ENCODE measurements at places on chromosomes 5 and 9.

GRCh38 chr9:120441426-120442307, 138.3 kb downstream of the CDK5RAP2 start:
- DNase-seq, result no peak

DNA sequence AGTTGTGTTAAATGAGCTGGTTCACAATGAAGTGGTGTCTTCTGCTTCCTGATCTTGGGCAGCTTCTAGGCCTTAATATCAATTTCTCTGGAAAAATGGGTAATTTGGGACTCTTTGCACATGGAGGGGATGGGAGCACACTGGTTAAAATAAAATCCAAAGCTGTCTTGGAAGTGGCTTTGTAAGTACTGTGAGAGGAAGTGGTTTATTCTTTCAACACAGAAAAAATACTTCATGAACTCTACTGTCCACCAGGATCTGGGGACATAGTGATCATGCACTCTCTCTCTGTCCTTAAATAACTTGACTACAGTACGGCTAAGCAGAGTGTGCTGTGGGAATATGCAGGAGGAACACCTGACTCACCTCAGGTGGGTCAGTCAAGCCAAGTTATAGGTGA, 2.4 kb downstream of the PCYOX1L start:
- DNase-seq, result no peak

GRCh38 chr5:143448518-143448917, 45.0 kb upstream of the NR3C1 start:
- DNase-seq, result no peak

- DNase-seq, result no peak
Observed at GRCh38 chr5:42974536-42974935, 65.6 kb downstream of the ANXA2R start.

DNA sequence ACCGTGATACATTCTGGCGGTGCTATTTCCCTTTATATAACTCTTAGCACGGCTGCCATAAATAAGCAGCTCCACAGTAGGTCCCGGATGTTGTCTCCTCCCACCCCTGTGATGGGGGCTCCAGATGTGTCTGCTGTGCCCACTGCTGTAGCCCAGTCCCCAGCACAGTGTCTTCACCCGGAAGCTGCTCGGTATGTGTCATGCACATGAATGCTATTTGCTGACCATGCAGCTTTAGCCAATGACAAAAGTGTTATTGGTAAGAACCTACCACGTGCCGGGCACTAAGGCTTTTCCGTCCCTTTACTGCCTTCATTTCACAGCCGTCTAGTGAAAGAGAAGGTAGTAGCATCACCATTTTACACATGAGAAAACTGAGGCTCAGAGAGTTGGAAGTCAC, 20.2 kb downstream of the HRH2 start:
- no peak for DNase-seq

- DNase-seq, result peak; percentile 4
Observed at GRCh38 chr5:102561894-102562760, 63.3 kb upstream of the SLCO6A1 start.

DNA sequence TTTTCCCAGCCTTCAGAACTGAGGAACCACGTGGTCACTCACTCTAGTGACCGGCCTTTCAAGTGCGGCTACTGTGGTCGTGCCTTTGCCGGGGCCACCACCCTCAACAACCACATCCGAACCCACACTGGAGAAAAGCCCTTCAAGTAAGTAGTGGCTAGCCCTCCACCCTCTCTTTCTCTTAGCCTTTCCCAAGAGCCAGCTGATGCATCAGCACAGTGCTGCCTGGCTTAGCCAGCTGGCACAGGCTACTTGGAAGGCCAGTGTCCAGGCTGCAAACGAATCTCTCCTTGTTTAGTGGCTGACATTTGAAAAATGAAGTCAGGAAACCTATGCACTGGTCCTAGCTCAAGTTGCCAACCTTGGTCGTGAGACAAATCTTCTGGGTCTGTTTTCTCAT, 91.1 kb downstream of the PRDM6 start:
- DNase-seq, result no peak

DNA sequence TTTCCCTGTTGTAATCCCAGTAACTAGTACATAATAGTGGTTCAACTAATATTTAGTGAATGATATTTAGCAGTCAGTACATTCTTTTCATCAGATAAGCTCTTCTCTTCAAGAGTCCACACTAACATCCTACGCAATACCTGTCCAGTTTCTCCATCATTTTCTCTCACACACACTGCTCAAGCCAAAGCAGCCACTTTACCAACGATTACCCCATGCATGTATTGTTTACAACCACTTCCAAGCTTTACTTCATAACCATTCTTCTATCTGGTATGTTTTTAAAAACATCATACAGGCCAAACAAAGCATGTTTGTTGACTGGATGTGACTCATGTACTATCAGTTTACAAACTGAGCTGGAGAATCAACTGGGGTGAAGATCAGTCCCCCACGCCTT, 7.3 kb downstream of the UBTD2 start:
- DNase-seq, result no peak

DNA sequence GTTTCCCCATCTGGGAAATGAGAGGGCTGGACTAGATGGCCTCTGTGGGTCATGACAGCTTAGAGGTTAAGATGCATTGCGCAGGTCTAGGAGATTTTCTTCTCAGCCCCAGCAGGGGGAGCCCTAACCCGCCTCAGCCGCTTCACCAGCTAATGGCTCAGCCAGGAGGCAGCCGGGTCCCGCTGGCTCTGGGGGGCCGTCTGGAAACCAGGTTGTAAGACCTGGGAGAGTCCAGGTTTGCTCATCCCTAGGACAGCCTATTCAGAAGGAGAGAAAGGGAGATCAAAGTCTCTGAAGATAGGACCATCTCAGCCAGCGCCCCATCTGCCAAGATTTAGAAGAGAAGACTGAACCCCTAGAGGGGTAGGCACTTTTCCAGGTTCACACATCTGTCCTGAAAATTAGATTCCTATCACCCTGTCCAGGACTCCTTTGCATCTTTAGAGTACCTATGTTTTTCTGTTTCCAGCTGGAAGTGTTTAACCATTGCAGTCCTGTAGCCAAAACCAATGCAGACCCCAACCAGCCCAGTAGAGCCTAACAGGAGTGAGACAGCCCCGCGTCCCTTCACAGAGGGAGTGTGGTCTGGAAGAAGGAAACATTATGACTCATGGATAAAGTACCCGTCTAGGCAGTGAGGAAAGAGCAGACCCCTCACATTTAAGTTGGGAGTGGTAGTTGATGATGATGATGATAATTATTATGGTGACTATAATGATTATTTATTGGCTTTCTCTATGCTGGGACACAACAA, 27.5 kb downstream of the SPARC start:
- peak; percentile 57 for DNase-seq

DNA sequence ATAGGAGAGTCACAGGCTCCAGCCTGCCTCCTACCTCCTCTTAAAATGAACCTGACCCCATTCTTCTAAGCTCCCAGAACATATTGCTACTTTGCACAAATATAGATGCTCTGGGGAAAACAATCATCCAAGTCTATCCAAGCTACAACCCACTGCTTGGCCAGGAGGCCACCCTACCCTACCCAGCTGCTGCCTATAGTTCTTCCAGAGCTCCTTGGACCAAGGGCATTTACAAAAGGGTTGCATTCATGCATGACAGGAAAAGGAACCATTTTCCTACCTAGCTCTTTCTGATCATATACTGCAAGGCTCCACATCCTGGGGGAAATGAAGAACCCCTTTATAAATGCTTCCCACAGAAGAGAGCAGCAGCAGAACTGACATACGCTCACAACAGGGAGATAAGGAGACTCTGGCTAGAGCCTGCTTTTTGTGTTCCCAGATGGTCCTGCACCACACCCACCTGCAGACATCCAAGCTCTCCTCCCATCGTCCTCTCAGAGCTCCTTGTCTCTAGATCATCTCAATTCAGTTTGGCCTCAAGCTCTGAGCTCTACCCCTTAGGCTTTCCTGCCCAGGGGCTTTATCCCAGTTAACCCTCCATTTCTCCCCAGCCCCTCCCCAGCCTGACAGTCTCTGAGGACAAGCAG, 185.5 kb downstream of the SPOCK1 start:
- no peak for DNase-seq

DNA sequence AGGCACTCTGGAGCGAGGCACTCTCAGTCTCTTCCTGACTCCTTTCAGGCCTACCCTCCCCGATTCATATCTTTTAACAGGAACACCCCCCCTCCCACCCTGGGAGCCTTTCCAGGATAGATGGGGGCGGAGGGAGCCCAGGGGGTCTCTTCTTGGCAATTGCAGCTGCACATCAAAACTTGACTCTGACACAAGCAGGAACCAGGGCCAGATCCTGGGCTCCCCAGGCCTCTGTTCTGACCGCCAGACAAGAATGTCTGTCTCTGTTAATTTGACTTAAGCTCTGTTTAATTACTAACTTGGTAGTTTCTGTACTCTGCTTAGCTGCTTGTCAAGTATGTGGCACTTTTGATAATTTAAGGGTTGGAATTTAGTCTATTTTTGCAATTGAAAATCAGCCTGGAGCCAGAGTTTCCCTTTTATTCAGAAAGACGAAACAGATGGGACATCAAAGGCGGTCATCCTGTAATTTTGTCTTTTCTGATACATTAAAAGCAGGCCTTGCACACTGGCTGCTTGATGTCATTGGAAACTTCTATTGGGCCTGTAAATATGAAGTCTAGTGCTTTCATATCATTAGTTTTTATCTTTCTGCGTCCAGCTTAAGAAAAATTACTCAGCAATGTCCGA, 43.3 kb downstream of the ACTL7B start:
- no peak for DNase-seq

DNA sequence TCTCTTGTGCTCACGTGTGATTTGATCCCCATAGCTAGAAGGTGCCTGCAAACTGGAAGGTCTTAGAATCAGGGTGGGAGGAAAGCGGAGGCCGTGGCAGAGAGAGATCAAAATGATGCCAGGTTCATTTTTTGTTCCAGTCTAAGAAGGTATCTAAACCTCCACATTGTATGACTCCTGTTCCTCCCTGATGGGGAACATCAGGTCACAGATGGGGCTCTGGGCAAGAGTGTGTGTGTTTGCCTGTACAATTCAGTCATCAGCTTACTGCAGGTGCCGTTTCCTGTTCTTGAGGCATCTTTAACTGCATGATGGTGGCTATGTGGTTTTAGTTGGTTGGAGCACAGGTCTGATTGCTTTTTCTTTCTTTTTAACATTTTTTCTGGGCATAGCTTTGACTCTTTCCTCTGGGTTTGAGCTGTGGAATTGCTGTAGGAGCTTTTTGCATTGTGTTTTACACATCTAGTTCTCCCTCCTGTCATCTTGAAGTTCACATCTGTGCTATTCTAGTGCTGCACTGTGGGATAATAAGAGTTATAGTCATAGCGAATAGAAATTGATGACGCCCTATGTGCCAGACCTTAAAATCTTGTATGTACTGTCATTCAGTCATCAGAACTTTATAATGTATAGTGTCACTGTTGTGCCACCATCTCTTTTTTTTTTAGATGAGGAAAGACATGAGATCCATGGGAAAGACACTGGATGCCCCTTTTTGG, 30.8 kb downstream of the ARHGAP26 start:
- no peak for DNase-seq

DNA sequence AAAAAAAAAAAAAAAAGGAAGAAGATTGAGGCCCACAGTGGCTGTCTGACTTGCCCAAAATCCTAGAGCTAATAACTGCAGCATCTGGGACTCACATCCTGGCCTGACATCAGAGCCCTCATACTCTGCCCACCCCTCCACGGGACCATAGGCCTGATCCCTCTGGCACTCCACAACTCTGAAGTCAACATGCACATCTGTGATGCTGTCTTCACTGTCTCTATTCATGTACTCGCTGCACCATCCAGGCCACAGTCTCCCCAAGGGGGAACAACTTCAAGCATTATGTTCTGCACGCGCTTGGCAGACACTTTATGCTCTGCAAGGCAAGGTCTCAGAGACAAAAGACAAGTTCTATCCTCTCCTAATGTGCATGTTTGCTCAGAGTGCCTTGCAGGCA, 158.2 kb downstream of the SPOCK1 start:
- DNase-seq, result no peak

GRCh38 chr5:58066557-58066956, 393.3 kb downstream of the PLK2 start:
- DNase-seq, result no peak

GRCh38 chr5:141135030-141135717, at the start of gene PCDHB5:
TSS of gene PCDHB5 (plus strand) at chr5:141135206. CDS start at chr5:141135435, 229 bp downstream.
- DNase-seq, result peak; percentile 79

- DNase-seq, result no peak
Observed at GRCh38 chr9:95845751-95846150, 29.7 kb upstream of the ERCC6L2 start.

DNA sequence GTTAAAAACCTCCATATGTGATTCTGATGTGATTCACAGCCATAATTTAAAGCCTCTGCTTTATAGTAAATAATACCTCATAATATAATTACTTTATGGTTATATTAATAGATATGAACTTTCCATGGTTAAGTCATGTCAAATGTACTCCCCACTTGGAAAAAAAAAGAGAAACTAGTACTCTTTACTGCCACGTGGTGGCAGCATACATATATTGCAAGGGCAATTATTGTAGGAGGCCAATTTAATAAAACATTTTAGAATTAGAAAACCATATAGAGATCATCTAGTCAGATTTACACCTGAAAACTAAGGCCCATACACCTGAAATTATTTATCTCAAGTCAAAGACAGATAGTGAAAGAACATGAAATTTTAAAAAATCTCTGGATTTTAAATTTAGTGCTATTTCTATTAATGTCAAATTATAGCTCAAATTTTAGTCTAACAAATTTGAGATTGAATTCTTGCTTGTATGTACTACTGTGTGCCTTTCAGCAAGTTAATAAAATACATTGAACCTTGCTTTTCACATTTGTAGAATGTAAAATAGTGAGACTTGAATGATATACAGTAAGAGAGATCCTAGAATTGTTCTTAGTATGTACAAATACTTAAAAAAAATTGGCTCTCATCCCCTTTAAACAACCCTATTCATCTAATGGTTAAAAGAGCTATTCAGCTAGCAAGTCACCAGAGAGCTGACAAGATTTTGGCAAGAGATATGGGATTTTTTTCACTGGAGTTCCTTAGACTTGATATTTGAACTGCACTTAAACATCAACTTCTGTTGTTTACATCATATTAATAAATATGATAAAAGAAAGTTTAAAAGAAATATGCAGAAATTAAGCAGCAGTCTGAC, 603.8 kb downstream of the TLE4 start:
- no peak for DNase-seq

DNA sequence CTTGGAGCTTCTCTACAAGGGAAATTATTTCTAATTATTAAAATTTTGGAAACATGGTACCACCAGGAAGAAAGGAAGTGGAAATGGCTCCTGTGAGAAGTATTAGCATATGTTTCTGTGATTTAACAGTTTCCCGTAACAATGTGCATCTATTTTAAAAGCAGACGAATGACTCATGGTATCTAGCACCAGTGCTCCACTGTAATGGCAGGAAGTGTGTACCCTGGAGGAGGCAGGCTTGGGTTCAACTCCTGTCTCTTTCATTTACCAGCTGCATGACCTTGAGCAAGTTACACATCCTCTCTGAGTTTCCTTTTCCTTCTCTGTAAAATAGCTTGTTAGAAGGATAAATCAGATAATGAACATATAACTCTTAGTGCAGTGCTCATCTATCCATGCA, 41.0 kb upstream of the ANGPTL2 start:
- DNase-seq, result no peak
